GM23338 (cell line): ENCODE measurements at places on chromosomes 2 and 18.

DNA sequence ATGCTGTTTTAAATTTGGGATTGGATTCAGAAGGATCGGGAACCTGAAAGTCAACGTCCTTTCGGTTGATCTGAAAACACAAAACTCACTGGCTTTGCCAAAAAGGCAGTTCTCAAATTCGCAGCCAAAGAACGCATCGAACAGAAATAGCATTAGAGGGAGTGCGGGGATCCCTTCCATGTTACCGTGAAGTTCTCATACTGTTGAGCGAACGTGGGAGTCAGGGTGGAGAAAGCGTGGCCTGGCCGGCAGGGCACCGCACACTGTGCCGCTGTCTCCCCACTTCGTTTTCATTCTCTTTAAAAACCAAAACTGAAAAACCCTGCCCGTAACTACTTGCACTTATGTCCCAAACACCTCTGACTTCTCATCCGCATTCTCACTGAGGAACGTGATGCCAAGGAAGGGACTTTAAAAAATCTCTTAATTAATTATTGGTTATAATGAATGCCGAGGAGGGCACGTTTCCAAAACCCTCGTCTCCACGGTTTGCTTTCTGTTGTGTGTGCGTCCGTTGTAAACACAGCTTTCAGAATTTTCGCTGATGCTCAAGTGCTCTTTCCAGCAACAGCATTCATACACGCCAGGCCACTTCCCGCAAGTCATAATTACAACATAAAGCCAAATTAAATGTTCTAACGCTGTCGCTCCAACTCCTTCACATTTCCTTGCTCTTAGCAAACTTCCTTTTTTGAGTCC is 60.9 kb upstream of the TWIST2 start:
- DNase-seq = no peak

- DNase-seq = no peak
Measured at GRCh38 chr2:54901224-54901986, 148.8 kb downstream of the RTN4 start.

DNA sequence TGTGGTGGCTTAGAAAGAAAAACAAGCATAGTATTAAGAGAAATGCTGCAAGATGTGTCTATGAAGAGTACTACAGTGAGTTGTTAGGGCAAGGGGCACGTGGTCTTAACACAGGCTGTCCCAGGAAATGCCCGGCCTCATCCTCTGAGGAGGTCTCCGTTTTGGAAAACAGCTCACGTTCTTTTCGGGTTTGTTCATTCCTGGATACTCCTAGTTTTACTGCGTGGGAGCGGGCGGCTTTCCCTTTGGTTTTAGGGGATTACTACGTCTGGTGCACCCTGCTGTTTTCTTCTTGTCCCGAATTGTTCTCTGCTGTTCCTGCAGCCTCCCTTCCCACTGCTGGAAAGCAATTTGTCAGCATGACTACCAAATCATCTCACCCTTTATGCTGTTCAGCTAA is 55.5 kb upstream of the RAB6D start:
- DNase-seq = peak; percentile 38

- peak; percentile 29 for DNase-seq
Measured at GRCh38 chr2:42327125-42327524, 33.9 kb downstream of the COX7A2L start.

DNA sequence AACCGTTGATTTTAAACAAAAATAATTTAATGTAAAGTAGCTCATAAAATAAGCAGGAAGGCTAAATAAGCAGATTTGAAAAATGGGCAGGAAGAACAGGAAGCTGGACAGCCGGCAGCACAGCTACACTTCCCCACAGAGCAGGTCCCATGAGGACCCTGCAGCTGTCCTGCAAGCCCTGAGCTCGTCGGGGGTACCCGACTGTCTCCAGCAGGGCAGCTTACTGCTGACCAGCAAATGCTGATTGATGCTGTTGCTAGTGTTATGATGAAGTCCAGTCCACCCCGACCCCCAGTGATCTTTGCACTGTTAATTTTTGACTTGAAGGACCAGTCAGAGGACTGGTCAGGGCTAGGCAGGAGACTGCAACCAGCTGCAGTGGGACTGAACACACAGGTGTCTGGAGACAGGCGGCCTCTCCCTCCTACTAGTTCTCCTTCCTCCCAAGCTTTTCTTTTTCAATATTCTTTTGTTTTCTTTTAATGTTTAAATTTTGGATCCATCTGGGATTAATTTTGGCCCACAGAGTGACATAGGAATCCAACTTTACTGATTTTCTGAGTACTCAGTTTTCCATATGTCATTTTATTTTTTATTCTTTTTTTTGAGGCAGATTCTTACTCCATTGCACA is 27.7 kb downstream of the POLE4 start:
- no peak for DNase-seq

- DNase-seq = no peak
Measured at GRCh38 chr2:197869501-197870111, 65.2 kb downstream of the PLCL1 start.

GRCh38 chr18:35953688-35954087 is 18.8 kb upstream of the RMP24 start:
- no peak for DNase-seq

- no peak for DNase-seq
Measured at GRCh38 chr2:207845202-207845864, 75.6 kb upstream of the FZD5 start.

DNA sequence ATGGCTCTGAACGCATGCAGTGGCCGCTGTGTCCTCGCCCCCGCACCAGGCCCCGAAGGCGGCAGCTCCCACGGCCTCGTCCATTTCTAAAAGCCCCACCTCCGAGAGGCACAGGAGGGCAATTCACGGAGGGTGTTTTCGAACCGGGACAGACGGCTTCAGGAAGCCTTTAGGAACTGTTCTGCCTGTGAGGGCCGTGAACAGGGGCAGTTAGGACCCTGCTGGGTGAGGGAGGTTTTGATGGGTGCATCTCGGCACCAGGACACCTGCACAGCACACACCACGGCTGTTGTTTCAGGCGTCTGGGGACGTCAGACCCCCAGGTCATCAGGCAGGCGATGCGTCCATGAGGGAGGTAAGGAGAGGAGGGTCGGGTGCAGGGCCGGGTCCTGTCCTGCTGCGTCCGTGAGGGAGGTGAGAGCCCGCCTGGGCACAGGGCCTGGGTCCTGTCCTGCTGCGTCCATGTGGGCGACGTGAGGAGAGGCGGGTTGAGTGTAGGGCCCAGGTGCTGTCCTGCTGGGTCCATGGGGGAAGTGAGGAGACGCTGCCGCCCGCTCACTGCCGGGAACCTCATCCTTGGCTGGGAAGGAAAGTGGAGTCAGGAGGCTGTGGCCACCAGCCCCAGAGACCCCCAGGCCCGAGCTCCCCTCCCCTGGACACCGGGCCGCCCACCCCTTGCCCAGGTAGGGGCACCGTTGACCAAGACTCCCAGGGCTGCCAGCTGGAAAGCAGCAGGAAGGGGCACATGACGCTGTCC is 25.5 kb upstream of the KCNG2 start:
- no peak for DNase-seq

DNA sequence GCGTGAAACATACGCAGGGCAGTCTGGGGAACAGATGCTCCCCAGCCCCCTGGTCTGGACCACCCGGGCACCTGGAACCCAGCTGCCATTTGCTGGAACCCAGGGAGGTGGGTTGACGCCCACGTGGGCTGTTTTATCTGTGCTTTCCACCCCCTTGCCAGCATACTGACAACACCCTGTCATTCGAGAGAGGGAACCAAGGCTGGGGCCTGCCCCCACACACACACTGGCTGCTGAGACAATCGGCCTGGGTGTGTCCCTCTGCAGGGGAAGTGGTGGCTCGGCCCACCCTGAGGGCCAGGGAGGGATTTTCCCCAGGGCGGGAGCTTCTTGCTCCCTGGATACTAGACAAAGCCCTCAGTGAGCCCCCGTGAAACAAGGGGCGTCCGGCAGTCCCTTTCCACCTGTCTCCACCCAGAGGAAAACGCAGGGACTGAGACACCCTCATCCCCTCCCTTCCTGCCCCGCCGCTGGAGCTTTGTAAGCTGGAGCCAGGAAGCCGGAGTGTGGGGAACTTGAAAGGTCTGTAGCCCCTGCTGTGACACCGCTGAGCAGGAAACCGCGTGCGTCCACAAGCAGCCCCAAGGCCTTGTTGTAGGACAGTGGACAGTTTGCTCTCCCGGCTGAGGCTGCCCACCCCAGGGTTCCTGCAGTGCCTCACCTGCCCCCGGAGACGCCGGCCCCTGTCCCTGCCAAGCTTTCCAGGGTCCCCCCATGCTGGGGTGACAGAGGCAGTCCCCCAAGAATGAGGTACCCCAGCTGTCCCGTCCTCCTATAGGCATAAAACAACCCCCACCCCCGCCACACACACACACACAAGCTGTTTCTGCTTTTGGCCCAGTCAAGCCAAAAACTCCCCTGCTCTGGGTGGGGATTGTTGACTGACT is 14.1 kb upstream of the KLF11 start:
- DNase-seq = peak; percentile 72

- DNase-seq = no peak
Measured at GRCh38 chr18:8241731-8242130, 367.5 kb upstream of the RAB12 start.

- no peak for DNase-seq
Measured at GRCh38 chr2:40534528-40534927, 82.6 kb upstream of the SLC8A1 start.

- DNase-seq = no peak
Measured at GRCh38 chr2:68519236-68519635, 51.9 kb downstream of the APLF start.

DNA sequence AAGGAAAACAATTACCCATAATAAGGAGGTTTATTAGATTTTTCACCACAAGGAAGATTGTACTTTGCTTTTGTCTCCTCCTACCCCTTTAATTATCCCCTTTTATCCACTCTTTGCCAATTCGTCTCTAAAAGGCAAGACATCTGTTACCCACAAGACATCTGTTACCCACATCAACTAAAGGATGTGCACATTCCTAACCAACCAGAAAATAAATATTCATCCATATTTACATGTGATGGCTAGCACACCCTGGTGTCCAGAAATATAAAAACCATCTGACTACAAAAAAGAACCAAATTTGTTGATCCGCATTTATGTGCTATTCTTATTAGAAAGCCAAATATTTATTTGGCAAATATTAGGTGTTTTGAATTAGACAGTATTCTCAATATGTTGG is 35.7 kb downstream of the ACVR1C start:
- no peak for DNase-seq

- no peak for DNase-seq
Measured at GRCh38 chr18:48986851-48987761, 36.3 kb upstream of the SMAD7 start.

DNA sequence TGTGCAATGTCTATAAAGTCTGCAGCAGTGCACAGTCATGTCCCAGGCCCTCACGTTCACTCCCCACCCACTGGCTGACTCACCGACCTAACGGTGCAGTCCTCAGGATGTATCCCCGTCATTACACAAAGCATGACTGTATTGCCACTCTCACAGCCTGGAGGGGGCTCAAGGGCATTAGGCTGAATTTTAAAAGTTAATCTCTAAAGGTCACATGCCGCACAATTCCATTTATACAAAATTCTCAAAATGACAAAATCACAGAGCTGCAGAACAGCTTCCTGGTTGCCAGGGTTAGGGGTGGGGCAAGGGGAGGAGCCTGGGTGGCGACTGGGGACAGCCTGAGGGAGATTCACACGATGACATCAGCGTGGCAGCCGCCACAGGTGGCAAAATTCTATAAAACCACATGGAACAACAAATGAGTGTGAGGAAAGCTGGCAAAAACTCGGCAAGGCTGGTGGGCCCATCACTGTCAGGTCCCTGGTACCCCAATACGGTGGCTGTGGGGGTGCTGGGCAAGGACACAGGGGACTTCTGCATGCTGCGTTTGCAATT is 97.6 kb downstream of the NDUFA10 start:
- DNase-seq = no peak

- DNase-seq = no peak
Measured at GRCh38 chr18:65936678-65937077, 185.9 kb downstream of the CDH7 start.

- no peak for DNase-seq
Measured at GRCh38 chr18:62537946-62538345, 15.1 kb downstream of the ZCCHC2 start.

DNA sequence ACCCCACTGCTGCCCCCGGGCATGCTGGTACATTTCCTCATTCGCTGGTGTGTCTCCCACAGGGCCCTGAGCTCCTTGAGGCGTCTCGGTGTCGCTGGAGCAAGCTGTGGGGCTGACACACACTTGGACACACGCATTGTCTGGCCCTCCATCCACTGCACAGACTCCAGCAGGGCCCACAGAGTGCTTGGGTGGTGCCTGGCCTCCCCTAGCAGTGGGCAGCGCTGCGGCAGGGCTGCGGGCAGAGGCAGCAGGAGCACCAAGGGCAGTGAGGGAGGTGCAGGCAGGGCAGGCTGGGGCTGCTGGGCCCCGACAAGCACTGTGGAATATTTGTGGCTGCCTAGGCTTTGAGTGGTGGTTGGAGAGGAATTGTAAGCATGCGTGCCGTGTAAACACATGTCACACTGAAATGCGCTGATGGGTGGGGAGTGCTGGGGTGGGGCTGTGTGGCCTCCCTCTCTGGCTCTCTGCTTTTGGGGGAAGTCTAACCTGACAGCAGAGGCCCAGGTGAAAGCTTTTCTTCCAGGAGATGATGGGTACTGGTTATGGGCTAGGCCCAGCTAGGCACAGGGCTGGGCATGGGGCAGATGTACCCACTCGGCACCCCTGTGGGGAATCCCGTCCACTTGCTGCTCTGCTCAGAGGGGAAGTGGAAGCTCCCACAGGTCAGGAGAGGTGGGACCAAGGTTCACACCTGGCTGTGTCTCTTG is 55.5 kb upstream of the HS6ST1 start:
- no peak for DNase-seq

- no peak for DNase-seq
Measured at GRCh38 chr2:158817588-158817987, 22.5 kb downstream of the DAPL1 start.

- DNase-seq = peak; percentile 24
Measured at GRCh38 chr2:223835701-223836532, 1.5 kb downstream of the AP1S3 start.

GRCh38 chr2:101002562-101003277 is 631 bp downstream of the RPL31 start:
- no peak for DNase-seq

- DNase-seq = no peak
Measured at GRCh38 chr2:116133381-116133942, 1681.0 kb upstream of the DDX18 start.

- no peak for DNase-seq
Measured at GRCh38 chr2:229340086-229340760, 69.1 kb upstream of the PID1 start.
